T-helper 2 cell (primary cell): ENCODE measurements at places on chromosomes 7 and 10.

GRCh38 chr10:92972066-92972870 lies 88.3 kb upstream of the CYP26C1 start:
- no peak for DNase-seq

DNA sequence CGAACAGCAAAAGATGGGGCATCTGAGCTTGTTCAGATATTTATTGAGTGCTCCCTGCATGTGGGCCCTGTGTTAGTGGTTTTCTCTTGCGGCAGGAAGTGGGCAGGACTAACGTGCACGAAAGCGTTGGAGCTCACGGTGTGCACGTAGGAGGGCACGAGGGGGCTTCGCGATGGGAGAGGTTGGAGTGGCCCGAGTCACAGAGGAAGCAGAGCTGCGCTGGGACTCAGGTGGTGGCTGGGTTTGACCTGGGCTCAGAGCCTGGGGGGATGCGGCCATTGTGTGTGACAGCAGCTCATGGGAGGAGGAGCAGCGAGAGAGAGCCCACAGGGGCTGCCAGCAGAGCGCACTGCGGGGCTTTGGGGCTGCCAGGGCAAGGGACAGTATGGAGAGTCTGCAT lies 7.7 kb downstream of the ZSCAN25 start:
- peak; percentile 97 for DNase-seq

GRCh38 chr10:77974396-77975074 lies 48.0 kb upstream of the DLG5 start:
- no peak for DNase-seq

DNA sequence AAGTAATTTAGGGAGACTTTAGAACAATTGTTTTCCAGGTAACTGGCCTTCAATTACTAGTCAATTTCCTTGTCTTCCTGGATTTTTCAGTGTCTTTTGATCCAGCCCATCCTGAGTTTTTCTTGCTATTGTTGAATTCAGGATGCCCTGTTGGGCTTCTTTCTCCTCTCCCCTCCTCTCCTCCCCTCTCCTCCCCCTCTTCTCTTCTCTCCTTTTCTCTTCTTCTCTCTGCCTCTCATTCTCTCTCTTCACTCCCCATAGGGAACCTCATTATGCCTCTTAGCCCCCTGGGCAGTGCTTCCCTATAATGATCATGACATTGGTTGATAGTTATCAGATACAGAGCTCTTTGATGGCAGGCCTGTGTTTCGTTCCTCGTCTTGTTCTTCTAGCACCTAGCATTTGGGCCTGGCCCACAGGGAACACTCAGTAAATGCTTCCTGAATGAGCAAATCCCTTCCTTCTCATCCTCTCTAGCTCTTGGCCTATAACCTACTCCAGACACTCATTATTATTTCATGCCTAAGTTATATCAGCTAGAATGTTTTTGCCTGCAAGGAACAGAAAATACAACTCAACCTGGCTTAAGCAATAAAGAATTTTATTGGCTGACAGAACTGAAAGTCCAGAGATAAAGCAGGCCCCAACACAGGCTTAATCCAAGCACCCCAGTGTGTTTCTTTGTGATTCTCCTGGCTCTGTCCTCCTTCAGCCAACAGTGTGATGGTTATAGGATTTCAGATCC lies 56.8 kb downstream of the CACNB2 start:
- no peak for DNase-seq

DNA sequence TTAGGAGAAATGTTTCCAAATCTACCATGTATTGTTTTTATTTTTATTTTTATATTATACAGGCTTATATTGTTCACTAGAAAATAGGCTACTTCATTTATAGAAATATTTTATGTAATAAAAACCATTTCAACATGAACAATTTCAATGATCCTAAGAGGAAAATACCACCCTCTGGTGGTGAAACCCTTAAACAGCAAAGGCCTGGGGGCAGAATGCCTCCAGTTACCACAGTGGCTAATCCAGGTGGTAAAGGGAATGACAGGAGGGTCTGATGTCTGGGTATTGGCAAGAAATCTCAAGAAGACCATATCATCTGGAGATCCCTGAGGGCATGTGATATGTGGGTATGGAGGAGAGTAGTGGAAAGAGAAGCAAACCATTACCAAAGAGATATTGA lies 19.3 kb downstream of the MACC1 start:
- no peak for DNase-seq

DNA sequence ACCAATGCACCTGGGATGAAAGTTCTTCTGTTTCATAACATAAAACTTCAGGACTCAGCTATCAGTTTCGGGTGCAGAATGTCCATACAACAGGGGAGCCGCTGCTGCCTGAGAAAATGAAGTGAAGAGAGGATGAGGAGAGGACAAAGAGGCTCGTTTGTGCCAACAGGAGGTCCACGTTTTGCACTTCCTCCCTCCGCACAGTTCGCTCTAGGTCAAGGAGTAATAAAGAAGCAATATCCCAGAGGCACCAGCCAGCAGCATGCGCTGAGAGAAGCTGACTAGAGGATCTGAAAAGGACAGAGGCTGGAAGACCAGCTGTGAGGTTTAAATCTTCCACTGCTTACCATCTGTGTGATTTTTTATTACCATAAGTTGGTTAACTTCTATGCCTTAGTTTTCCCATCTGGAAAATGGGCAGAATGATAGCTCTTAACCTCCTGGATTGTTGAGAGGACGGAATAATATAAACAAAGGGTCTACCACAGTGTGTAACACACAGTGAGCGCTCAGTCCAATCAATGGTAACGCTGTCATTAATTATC lies 709 bp downstream of the GPAM start:
- no peak for DNase-seq

DNA sequence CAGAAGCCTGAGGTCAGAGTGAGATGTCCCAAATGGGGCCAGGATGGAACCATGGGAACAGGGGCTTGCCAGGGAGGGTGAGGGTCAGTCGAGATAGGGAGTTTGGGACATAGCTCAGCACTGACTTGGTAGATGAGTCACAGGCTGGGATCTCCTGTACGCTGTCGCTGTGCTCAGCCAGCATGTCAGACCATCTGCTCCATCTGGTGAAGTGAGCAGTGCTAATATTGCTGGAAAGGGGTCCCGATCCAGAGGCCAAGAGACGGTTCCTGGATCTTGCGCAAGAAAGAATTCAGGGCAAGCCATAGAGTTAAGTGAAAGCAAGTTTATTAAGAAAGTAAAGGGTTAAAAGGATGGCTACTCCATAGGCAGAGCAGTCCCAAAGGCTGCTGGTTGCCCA lies 505.6 kb downstream of the GALNT17 start:
- DNase-seq: no peak

DNA sequence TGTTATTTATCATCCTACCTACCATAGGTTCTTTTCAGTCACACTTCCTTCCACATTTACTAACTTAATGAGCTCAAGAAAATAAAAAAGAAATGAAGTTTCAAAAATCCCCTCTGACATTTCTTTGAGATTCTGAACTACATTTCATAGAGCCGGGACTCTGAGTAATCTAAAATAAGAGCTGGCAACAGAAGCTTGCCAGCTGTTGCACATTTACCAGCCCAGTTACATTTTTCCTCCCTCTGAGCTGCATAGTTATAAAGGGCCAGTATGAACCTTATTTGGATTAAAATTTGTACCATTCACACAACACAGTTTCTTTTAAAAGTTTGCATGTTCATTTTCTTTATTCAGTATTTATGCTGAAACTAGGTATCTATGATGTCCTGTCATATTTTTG lies 119.5 kb upstream of the CAV2 start:
- no peak for DNase-seq

GRCh38 chr10:72044417-72045041 lies 43.8 kb downstream of the SPOCK2 start:
- DNase-seq: no peak

DNA sequence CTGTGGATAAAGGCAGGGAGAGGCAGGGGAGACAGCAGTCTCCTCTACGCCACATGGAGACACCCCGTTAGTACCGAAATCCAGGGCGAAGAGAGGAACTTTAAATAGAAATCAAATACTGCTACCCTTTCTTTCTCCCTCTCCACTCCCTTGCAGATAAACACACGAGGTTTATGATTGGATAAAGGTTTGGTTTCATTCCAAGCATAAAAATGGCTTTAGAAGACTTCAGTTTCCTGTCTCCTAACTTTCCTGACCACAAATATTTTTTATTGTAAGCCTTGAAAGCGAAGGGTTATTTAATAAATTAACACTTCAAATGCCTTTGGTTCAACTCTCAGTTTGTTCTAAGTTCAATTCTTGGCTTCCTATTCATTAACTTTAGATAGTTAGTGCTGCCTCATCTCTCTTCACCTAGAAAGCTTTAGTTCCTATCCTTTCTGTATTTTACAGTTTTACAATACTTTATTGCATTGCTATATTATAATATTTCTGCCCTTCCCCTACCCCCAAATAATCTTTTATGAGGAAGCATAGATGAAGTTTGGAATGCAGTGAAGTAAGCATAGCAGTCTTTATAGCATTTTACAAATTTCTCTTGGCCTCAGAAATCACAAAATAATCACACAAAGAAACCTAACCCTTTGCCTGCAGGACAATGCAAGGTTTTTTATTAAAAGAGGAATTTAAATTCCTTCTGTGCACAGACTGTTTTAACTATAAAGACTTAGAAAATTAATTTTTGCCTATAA lies 31.5 kb upstream of the ARID5B start:
- no peak for DNase-seq
